ENCODE measurements at places on chromosomes 1 and 21.

DNA sequence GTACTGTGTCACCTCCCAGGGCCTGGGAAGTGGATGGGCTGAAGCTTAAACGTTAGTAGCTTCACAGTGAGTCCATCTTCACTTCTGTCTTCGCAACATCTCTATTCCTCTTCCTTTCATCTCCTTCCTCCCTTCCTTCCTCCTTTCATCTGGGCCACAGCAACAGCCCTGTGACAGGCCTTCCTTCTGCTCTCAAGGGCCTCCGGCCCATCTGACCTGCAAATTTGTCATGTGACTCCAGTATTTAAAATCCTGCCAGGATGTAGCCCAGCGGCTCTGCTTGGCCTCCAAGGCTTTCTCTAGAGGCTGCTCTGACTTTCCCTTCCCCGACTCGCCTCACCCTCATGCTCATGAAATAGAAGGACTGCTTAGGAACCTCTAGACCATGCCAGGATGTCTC is 10.9 kb upstream of the BATF3 start:
- DNase-seq: no peak

GRCh38 chr1:118116909-118117308 is 68.1 kb downstream of the SPAG17 start:
- DNase-seq: no peak

- DNase-seq: no peak
Measured at GRCh38 chr21:17796037-17796403, 23.1 kb downstream of the C21orf91 start.

GRCh38 chr1:169892927-169893644 is 610 bp downstream of the SCYL3 start:
- DNase-seq: no peak

DNA sequence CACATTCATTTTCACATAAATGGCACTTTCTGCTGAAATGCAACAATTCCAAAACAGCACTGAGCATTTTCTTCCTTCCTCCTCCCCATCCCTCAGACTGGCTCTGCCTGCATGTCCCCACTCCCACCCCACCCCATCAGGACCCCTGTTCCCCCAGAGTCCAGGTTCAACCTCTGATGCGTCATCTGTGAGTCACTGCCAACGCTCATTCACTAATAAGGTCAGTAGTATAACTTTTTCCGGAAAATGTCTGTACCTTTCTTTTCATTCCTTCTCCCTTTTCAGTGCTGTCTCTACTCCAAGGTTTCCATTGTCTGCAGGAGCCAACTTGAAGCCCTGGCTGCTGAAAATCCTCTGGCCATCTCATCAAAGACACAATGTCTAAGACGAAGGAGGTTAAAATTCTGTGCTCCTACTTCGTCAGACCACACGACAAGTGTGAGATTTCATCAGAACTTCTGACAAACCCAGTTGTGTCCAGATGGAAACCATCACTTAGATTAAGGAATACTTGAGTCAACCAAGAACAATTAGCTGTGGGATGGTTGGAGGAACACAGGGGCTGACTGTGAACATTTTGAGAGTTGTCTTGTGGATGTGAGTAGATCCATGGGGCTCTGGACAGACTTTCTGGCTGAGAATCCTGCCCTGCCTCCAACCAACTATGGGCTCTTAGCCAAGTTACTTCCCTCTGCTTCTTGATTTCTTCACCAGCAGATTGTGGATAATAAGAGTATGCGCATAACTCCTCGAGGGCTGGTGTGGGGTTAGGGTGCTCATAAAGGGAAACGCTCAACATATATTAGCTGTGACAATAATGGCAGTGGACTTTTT is 35.6 kb upstream of the UTS2 start:
- DNase-seq: peak; percentile 71

- DNase-seq: no peak
Measured at GRCh38 chr1:13733711-13734110, 33.7 kb downstream of the PRDM2 start.

DNA sequence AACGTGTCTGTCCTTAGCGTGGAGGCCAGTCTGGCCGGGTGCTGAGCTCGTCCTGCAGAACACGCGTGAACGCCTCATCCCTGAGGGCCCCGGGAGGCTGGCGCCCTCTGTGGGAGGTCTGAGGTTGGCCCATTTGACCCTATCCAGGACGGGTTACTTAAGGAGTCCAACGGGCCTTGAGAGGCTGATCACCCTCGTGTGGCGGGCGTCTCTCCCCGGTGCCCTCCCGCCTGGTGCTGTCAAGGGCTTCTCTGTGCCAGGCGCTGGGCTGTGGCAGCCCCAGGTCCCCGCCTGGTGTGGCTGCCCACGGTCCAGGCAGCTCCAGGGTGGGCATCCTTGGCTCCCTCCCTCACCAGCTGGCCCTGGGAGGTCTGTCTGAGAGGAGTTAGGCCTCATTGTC is 9.7 kb downstream of the SKI start:
- peak; percentile 58 for DNase-seq

GRCh38 chr1:36934061-36934460 is 100.3 kb downstream of the GRIK3 start:
- DNase-seq: no peak

Measured in amniotic epithelial cell (primary cell).